ENCODE measurements at places on chromosomes 3 and 15. TPM values are rescaled to one million over a fixed set of nuclear protein-coding genes. Genes with fewer than 3 reads are reported as not detected.

The ZPLD1 gene
- not detected for total RNA-seq

The SLC28A1 gene
- 0.52 TPM for total RNA-seq

The GOLGA6A gene
- total RNA-seq, result 1.0 TPM

The RTP3 gene
- under 0.01 TPM for total RNA-seq

The MESP1 gene
- total RNA-seq, result 0.52 TPM

The ITPKA gene
- total RNA-seq, result not detected

The GRIP2 gene
- 8.9 TPM for total RNA-seq

The NLGN1 gene
- 5.7 TPM for total RNA-seq

Data from skeletal muscle tissue (tissue), 5 donors.